ENCODE measurements at places on chromosomes 6 and 20. TPM values are rescaled to one million over a fixed set of nuclear protein-coding genes. Genes with fewer than 3 reads are reported as not detected.

The SAMD10 gene
- total RNA-seq, result 4.3 TPM

The TCF19 gene
- total RNA-seq, result 2.5 TPM

The DEFB127 gene
- not detected for total RNA-seq

DNA sequence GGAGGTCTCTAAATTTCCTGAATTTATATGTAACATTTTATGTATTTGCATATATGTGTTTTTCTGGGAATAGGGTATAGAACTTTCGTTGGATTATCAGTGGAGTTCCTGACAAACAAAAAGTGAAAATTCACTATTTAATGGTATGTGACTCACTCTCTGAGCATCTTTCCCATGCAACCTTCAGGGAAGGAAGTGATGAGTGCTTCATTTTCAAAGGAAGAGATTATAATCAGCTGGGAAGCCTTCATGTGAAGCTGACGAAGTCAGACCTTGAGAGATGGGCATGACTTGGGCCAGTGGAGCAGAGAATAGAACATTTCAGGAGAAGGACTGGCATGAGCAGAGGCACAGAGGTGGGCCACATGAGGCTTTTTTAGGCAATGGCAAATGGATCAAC, 72.7 kb downstream of the FAXC start:
- peak; percentile 6 for DNase-seq
- peaks cover 3% of the 10 kb centered on the region for H3K36me3 ChIP-seq
- H3K4me3 ChIP-seq, result no peak overlapping the region
- no peaks in the 10 kb centered on the region for H3K4me1 ChIP-seq

- H3K4me1 ChIP-seq, result peaks cover 19% of the 10 kb centered on the region
- H3K27me3 ChIP-seq, result no peaks in the 10 kb centered on the region
- H3K36me3 ChIP-seq, result peaks cover 28% of the 10 kb centered on the region
- no peak overlapping the region for H3K4me3 ChIP-seq
- H3K27ac ChIP-seq, result peak overlapping the region; percentile 45
Measured at GRCh38 chr20:62887152-62887859, 25.7 kb upstream of the TCFL5 start.

- peaks cover 5% of the 10 kb centered on the region for H3K27me3 ChIP-seq
- H3K36me3 ChIP-seq, result no peaks in the 10 kb centered on the region
- H3K27ac ChIP-seq, result no peak overlapping the region
- no peak overlapping the region for H3K4me3 ChIP-seq
- DNase-seq, result no peak
Measured at GRCh38 chr20:32007787-32008616, 2.2 kb upstream of the CCM2L start.

DNA sequence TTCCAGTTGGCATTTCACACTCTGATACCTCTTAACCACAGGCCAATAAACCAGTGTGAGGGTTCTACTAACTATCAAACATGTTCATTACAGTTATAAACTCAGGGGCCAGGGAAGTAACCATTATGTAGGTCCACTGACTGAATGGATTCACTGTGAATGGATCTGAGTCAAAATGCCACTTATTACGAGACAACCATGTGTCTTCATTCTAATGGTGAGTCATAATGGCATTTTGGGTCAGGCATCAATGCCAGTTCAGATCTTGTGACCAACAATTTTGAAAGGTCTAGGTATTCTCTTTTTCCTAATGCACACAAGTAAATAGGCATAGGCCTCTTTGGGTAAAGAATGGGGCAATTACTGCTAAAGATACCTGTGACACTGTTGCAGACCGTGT, 112.2 kb upstream of the HEY2 start:
- no peaks in the 10 kb centered on the region for H3K36me3 ChIP-seq
- peaks cover 3% of the 10 kb centered on the region for H3K27me3 ChIP-seq
- DNase-seq, result no peak

Measured in astrocyte (in vitro differentiated cells and primary cell).